ENCODE measurements at places on chromosomes 1 and 21.

GRCh38 chr1:16405441-16405840, 31.8 kb downstream of the SPATA21 start:
- no peak for DNase-seq

- DNase-seq, result no peak
These were observed 35.2 kb downstream of the MAP3K21 start for GRCh38 chr1:233362743-233363142.

GRCh38 chr21:36730291-36731281, 31.7 kb downstream of the SIM2 start:
- no peak for DNase-seq

- DNase-seq, result no peak
These were observed 560.2 kb downstream of the SMYD3 start for GRCh38 chr1:245946905-245947304.

Data from activated CD4-positive, alpha-beta T cell treated with anti-CD3 and anti-CD28 coated beads, Interleukin-2, Interleukin-4, amounts not matched to agents 100 ng/mL and 50 ng/mL, durations not matched to agents 16 hours and 8 hours (primary cell).